ENCODE measurements at places on chromosomes 1 and 21.

- DNase-seq: no peak
Observed at GRCh38 chr1:39685071-39685470, 6.2 kb downstream of the HPCAL4 start.

- DNase-seq: no peak
Observed at GRCh38 chr1:92957030-92957734, 4.1 kb downstream of the DIPK1A start.

DNA sequence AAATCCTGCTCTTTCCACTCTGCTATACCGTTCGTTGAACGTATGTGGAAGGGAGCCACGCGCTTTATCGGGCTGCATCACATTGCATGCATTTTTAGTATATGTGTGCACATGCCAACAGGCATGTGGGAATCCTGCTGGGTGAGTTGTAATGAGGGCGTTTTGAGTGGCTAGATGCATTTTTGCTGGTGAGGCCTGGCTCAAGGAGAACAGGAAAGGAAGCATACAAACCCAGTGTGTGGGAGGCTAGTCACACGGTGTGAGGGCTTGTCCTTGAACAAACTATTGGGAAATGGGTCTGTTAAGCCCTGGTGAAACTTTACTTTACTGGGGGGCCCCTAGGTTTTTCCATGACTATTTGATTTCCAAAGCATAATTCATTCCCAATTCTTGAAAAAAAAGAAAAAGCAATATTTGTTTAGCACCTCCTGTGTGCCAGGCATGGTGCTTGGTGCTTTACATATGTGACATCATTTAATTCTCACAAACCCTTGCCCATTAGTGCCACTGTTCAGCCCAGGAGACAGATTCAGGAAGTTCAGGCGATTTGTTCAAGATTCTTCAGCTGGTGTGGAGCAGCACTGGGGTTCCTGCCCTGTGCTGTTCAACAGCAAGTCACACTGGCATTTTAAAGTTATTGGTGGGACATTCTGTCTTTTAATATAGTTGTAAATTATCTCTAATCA lies 25.6 kb upstream of the JUN start:
- DNase-seq: no peak

GRCh38 chr1:154821083-154821482 lies 49.0 kb downstream of the KCNN3 start:
- DNase-seq: no peak

All from stimulated activated CD8-positive, alpha-beta memory T cell treated with anti-CD3 and anti-CD28 coated beads, Interleukin-2, amount 100 ng/mL, for 1 hour (primary cell).